ENCODE measurements at places on chromosomes 1 and 21.
A peak's percentile ranks its signal among the peaks of the same experiment; 100 is the strongest.

- no peak for DNase-seq
These were observed 62.8 kb downstream of the NRIP1 start for GRCh38 chr21:15001857-15002606.

DNA sequence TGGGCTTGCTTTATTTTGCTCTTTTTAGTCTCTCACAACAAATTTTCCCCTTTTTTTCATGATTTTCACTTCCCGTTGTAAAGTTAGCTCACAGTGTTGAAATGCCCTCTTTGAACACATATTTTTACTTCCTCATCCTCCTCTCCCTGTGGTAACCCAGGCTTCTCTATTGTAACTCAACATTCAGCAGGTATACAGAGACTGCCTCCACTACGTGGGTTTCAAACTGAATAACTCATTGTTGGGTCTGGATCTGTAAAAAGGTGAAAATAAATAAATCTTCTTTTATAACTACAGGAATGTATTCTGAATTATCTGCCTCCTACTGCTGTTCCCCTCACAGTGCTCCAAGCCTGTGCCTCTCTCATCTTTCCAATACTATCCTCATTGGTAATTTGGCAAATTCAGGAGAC lies 166.4 kb downstream of the RUNX1 start:
- no peak for DNase-seq

- no peak for DNase-seq
These were observed 1.8 kb downstream of the AGPAT3 start for GRCh38 chr21:43866659-43867331.

GRCh38 chr21:33396951-33397350 lies 6.3 kb upstream of the IFNGR2 start:
- peak; percentile 96 for DNase-seq

- DNase-seq = peak; percentile 61
These were observed 590.4 kb upstream of the PLXNA2 start for GRCh38 chr1:208834381-208835096.

- peak; percentile 27 for DNase-seq
These were observed 36.8 kb downstream of the HLCS start for GRCh38 chr21:36929622-36930021.

GRCh38 chr1:17924578-17924977 lies 169.4 kb downstream of the ACTL8 start:
- DNase-seq = no peak

- no peak for DNase-seq
These were observed 122.3 kb downstream of the GALNT2 start for GRCh38 chr1:230189341-230189740.

GRCh38 chr1:97252076-97252475 lies 530.5 kb downstream of the PTBP2 start:
- peak; percentile 55 for DNase-seq

GRCh38 chr21:45074818-45075595 lies 627 bp downstream of the ADARB1 start:
- DNase-seq = no peak

DNA sequence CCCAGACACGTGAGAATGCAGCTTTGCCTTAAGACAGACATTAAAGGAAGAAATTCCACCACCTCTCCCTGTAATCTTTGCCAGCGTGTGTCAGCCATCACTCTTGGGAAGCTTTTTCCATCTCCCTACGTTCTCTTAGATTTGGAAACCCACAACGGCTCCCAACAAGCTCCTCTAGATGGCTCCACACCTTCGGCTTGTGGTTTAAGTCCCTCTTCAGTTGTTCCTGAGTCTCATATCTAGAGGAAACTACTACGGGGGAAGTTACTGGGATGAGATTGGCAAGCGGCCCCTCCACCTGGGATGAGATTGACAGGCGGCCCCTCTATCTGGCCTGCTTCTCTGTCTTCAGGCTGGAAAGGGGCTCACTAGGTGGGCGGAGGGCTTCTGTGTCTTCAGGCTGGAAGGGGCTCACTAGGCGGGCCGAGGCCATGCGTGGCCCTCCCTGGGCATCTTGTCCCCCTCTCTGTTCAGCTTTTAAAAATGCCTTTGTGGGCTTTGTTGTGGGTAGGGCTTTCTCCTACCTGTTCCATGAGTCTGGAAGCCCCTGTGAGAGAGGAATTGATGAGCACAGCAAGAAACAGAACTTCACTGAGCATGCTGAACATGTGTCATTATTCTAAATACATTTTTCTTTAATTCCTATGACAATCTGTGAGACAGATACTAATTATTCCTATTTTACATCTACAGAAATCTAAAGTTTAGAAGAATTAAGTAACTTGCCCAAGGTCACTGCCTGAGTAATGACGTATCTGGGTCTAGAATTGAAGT lies 670.5 kb downstream of the KIF26B start:
- DNase-seq = peak; percentile 50

DNA sequence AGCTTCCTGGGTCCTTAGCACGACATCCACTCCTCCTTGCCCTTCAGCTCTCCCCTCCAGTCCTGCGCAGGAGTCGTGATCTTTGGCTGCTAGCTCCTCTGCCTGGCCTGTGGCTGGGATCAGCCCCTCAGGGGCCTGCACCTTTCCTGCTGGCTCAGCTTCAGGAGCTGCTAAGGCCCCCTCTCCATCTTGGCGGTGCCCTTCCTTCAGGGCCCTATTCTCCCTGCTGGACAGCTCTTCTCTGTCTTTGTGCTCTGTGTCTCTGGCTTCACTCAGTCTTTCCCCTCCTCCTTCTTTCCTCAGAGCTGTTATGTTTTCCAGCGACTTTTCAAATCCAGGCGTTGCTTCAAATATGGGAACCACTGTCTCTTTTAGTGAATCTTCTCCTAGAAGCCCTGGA lies 59.5 kb upstream of the LRRC53 start:
- no peak for DNase-seq

- DNase-seq = peak; percentile 84
These were observed 44.4 kb downstream of the NENF start for GRCh38 chr1:212477014-212477679.

GRCh38 chr1:13651279-13651678 lies 48.7 kb upstream of the PRDM2 start:
- DNase-seq = no peak

- DNase-seq = no peak
These were observed 91.7 kb upstream of the WNT4 start for GRCh38 chr1:22234476-22235030.

GRCh38 chr1:117375327-117375726 lies 8.1 kb downstream of the MAN1A2 start:
- DNase-seq = no peak

DNA sequence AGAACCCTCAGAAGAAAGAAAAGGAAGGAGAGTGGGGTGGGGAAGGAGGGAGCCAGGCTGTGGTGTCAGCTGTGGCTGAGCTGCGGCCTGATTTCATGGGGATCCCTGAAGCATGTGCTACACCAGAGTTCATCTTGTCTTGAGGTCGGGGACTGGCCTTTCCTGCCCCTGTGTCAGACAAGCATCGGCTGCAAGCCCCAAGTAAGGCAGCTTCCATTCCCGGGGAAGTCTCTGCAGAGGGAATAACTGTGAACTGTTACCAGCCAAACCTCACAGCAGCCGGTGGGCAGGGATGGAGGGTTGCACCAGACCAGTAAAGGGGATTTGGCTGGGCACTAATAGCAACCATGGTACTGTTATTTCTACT lies 35.7 kb upstream of the BTG2 start:
- DNase-seq = no peak

GRCh38 chr1:186568221-186568620 lies 107.3 kb upstream of the PDC start:
- no peak for DNase-seq

DNA sequence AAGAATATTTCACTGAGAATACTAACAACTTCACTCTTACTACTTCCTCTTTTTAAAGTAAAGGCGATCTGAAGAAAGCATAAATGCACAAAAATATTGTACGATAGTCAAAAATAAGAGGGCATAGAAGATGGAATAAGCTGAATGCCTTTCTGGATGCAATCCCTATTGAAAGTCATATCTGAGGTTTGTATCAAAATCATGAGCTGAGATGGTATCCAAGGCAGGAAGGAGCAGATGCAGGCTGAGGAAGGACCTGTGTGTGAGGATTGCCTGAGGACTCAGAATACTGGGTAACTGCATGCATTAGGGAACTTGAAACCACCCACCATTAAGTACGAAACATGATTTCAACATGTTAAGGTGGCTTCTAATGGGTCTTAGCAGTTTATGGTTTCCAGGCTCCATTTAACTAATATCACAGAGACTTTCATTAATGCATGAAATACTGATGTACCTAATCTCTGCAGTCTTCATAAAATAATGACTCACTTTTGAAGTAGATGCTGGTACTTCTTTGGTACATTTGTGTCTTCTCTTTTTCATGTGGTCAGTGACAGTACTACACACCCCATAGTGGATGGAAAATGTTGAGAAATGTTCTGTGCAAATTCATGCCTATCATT lies 29.6 kb upstream of the RGS1 start:
- no peak for DNase-seq

GRCh38 chr1:246065592-246065991 lies 441.5 kb downstream of the SMYD3 start:
- no peak for DNase-seq

DNA sequence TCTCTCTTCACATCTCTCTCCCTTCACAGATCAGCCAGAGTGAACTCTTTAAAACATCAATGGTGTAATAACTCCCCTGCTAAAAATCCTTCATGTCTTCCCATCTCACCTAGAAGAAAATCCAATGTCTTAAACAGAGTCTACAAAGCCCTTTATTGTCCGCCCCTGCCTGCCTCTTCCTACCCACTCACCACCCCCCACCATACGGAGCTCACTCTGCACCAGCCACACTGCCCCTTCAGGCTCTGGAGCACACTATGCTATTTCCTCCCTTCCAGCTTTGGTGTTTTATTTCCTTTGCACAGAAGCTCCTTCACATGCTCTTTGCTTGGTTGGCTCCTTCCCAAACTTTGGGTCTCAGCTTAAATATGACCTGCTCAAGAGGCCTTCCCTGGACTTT lies 10.2 kb downstream of the CAMK1G start:
- DNase-seq = no peak

DNA sequence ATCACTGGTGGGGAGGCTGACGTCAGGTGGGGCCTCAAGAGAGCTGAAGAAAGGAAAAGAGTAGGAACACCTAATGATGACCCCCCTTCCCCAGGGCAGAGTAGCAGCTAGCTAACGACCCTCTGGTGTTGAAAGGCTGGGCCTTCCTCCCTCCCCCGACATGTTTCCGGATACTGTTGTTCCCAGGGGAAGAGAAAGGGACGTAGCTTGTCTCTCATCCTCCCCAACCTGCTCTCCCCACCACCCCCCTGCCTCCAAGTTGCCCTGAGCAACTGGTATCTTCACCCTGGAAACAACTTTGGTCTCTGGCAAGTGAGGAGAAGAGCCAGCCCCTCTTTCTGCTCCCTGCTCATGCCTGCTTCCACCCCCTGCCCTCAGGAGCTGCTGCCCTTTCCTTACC lies 2.4 kb downstream of the SEMA6C start:
- DNase-seq = no peak

DNA sequence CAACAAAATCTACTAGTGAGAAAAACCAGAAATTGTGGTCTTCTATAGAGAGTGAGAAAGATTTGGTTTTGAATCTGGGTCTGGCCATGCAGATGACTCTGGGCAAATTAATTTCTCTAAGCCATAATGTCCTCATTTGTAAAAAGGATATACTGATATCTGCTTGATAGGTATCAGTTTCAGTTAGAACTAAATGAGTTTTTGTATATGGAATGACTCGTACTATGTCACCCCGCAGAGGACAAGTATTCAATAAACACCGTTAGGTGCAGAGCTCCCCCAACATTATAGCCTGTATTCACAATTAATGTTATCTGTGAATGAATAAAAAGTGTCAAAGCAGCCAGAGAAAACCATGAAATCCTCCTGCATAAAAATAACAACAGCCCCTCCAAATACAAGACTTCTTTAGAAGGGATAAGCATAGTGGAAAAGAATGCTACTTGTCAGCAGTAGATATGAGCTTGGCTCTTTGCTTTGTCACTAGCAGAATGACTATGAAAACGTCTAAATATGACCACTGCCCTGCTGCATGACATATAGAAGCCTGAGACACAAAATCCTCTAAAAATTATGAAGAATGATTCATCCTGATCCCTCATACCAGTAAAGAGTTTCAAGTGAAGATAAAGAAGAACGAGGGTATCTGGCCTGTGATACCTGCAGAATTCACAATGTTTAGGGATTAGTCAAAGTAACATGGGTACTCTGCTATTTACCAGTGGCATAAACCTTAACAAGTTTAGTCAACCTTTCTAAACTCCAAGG lies 17.8 kb downstream of the SCAF4 start:
- DNase-seq = peak; percentile 49

GRCh38 chr1:183039985-183040447 lies 16.8 kb downstream of the LAMC1 start:
- peak; percentile 97 for DNase-seq

DNA sequence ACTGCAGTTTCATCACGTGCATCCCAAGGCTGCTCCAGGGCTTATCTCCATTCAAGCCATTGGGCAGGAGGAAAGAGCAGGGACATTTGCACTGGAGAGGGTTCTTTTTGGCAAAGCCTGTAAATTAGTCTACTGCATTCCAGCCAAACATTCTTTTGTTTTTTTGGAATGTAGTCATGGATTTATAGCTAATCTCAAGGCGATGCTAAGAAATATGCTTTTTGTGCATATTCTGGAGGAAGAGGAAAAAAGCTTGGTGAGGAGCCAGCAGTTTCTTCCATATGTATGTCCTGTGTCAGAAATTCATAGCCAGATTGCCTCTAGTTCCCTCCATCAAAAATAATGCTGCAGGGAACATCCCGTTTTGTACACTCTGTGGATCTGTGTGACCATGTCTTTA lies 221.4 kb downstream of the BACH1 start:
- peak; percentile 77 for DNase-seq

Measured in fibroblast of skin of scalp (primary cell).